ENCODE measurements at places on chromosomes 5 and 9.

DNA sequence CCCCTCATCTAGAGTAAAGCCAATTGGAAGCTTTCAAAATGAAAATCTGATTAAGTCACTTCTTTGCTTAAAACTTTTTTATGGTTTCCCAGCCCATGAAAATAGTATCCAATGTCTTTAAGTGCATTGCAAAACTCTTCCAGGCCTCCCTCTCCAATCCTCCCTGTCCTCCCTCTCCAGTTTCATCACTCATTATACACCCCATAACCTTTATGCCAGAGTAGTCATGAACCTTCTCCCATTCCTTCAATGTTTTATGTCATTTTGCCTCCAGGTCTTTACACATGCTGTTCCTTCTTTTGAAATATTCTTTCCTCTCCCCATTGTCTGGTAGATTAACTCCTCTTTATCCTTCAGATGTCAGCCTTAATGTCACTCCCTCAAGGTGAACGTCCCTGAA lies 8.1 kb upstream of the ZNF354A start:
- DNase-seq, result no peak

- DNase-seq, result no peak
Observed at GRCh38 chr5:135810188-135810943, 24.1 kb upstream of the SLC25A48 start.

DNA sequence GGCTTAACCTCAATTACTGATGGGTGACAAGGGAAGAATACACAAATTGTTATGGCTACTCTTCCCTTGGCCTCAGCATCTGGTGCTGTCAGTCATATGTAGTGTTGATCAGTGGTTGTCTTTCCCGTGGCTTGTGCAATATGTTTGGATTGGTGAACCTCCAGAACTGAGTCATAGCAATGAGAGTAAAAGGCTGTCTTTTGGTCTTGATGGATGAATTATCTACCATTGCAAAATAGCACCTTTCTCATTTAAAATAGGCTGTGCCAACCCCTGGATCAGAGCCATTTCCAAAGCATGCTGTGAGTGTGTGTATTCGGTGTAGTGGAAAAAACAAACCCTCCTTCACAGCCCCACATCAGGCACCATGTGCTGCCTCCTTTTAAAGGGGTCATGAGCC lies 14.6 kb upstream of the F2R start:
- DNase-seq, result no peak

- DNase-seq, result no peak
Observed at GRCh38 chr5:171351536-171352073, 36.0 kb upstream of the NPM1 start.

GRCh38 chr9:80552931-80553330 lies 981.2 kb downstream of the TLE4 start:
- peak; percentile 0 for DNase-seq

DNA sequence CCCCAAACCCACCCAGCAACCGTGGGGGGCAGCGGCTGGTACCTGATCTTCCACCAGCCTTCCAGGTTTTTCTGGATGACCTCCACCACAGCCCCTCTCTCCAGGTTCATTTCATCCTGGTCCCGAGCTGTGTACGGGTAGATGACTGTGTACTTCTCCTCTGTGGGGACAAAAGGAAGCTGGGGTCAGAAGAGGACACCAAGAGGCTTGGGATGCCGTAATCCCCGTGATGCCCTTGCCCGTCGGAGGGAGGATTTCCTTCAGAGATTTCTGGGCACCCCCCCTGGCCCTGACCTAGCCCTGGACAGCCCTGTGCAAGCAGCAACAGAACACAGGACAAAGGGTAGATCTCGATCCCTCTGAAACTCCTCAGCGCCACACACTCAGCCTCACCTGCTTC lies 70.3 kb upstream of the UBTD2 start:
- no peak for DNase-seq

DNA sequence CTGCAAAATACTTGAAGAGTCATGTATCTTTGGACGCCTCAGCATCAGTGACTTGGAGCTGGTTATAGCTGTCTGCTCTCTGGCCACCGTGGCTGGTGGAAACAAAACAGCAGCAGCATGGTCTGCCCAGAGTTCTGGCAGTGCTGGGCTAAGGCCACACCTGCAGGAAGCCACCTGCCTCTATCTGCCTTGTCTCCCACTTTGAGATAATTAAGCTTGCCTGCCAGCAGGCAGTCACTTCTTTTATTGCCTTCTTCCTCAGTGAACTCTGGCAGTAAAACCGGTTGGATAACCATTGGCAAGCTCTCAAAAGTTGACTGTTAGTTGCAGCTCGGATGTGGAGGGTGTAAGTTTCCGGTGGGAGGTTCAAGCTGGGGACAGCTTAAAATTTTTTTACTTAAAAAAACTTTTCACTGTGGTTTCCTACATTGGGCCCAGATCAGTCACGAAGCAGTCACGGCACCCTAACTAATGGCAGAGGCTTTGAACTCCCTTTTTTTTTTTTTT lies 4.9 kb downstream of the SMIM3 start:
- DNase-seq, result peak; percentile 65

GRCh38 chr9:35560625-35561337 lies 44.3 kb upstream of the TESK1 start:
- DNase-seq, result no peak

- DNase-seq, result no peak
Observed at GRCh38 chr9:17793713-17794622, 215.1 kb downstream of the SH3GL2 start.

GRCh38 chr5:79517601-79518000 lies 3.7 kb upstream of the HOMER1 start:
- no peak for DNase-seq

DNA sequence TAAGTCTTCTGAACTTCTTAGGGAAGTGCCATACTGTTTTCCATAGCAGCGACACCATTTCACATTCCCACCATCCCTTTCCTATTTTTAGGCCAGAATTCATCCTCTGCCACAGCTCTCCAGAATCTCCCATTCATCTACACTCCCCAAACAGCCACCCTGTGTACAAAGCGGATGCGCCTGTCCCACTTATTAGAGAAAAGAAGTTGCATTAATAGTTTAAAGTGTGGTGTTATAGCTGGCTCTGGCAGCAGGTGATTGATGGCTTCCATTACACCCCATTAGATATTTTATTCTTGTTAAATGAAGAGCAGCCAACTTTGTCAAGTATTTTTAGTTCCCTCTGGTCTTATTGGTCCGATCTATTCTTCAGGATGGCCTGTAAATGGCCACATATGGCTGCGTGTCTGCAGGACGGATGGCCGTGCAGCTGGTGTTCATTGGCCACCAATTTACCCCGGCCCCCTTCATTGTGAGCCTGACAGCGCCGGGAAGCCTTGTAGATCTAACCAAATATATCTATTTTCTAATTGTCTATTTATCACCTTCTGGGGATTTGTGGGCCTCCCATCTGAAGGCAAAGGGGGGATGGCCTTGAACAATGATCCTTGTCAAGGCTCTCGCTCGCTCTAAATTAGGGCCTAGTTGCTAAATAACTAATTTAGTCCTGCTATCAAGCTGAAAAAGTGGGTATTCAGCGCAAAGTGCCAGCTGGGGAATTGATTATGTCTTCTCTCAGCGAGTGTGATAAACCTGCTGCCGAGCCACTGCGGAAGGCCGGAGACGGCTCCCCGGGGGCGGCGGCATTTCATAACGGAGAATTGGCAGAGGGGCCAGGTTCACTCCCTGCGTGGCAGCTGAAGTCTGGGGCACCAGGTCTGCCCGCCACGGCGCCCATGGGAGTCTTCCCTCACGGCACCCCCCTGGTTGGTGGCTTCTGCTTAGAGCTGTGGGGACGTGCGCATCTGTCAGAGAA lies 141.1 kb downstream of the MELK start:
- no peak for DNase-seq

GRCh38 chr5:171157775-171158174 lies 151.3 kb upstream of the TLX3 start:
- DNase-seq, result no peak

- DNase-seq, result no peak
Observed at GRCh38 chr5:113375480-113376060, 59.2 kb downstream of the TSSK1B start.

- no peak for DNase-seq
Observed at GRCh38 chr9:94610181-94610606, 16.6 kb upstream of the FBP2 start.

- DNase-seq, result no peak
Observed at GRCh38 chr5:135489466-135490244, 37.5 kb upstream of the TIFAB start.

- DNase-seq, result no peak
Observed at GRCh38 chr9:89454498-89455355, 43.2 kb downstream of the SEMA4D start.

GRCh38 chr5:2905741-2906140 lies 154.3 kb upstream of the IRX2 start:
- DNase-seq, result no peak

DNA sequence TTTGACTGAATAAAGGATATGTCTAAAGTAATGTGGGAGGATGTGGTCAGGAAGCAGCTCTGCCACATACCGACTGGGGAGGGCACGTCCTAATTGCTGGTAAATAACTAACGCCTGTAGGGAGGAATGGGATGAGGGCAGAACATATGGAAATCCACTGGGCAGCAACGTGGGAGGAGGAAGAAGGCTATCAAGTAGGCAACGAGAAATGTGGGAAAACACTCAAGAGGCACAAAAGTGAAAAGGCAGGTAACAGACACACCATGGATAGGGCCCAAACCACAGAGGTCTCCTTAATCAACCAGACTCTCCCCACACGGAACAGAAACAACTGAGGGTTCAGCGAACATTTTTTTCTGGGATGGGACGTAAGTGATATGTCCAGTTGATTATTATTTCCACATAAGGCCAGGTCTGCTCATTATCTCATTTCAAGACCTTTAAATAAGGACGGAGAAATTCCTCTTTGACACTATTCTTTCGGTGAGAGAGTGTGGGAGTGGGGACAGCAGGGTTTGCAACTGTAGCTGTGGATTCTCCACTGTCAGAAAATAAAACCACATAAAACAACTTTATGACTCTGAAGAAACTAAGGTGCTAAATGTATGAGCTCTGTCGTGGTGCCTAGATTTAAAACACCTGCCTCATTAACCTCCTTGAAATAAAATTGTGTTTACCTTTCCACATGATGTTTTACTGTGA lies 17.0 kb downstream of the IARS1 start:
- no peak for DNase-seq

- DNase-seq, result no peak
Observed at GRCh38 chr5:4862500-4862899, 277.6 kb upstream of the ADAMTS16 start.

- no peak for DNase-seq
Observed at GRCh38 chr5:35417040-35417439, 186.8 kb upstream of the PRLR start.

DNA sequence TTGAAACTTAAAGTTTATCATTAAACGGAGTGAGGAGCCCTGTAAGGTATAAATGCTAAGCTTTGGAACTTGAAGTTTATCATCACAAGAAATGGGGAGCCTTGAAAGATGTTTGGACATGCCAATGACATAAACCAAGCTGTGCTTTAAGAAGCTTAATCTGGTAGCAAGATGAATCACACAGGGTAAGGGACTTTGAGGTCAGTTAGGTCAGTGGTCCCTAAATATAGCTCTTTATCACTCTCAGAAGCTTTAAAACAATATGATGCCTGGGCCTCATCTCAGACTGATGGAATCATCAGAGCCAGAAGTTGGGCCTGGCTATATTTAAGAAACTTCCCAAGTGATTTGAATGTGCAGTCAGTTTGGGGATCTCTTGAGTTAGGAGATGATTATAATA lies 85.7 kb downstream of the TNC start:
- DNase-seq, result no peak

DNA sequence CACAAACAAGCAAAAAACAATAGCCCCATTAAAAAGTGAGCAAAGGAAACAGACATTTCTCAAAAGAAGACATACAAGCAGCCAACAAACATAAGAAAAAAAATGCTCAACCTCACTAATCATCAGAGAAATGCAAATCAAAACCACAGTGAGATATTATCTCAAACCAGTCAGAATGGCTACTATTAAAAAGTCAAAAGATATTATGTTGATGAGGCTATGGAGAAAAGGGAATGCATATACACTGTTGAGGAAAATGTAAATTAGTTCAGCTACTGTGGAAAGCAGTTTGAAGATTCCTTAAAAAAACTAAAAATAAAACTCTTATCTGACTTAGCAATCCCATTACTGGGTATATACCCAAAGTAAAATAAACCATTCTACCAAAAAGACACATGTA lies 28.7 kb upstream of the BARX1 start:
- DNase-seq, result no peak

GRCh38 chr5:110752953-110753352 lies 14.1 kb downstream of the SLC25A46 start:
- no peak for DNase-seq

DNA sequence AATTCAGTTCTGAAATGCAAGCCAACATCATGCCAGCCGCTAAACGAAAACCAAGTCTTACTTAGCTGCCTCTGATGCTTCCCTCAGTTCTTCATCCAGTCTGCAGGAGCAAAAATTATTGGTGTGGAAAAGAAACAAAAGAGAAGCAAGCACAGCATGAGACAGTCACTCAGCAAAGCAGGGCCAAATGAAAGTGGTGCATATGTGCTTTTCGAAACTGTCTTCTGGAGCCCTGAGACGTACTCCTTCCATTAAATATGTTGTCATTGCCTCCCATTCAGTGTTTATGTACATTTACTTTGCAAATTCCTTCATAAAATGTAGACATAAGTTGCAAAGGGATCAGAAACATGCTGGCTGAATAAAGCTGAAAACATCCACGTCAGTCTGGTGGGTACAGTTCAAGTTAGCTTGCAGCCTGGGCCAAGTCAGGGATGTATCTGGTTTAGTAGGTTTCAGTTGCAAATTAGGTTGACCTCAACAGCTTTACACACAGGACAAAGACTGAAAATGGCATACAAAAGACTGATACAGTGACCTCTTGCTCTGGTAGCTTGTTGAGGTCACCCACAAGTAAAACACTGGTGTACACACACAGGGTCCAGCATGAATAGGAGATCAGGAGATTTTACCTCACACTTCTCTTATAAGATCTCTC lies 139.7 kb upstream of the PCA3 start:
- no peak for DNase-seq

- DNase-seq, result no peak
Observed at GRCh38 chr5:74798977-74799911, 32.2 kb downstream of the NSA2 start.

GRCh38 chr5:29960323-29960722 lies 1233.2 kb upstream of the CDH6 start:
- DNase-seq, result no peak

- no peak for DNase-seq
Observed at GRCh38 chr9:88372103-88372654, 16.1 kb upstream of the SPIN1 start.

- no peak for DNase-seq
Observed at GRCh38 chr9:129070696-129071525, 10.0 kb upstream of the DOLPP1 start.

DNA sequence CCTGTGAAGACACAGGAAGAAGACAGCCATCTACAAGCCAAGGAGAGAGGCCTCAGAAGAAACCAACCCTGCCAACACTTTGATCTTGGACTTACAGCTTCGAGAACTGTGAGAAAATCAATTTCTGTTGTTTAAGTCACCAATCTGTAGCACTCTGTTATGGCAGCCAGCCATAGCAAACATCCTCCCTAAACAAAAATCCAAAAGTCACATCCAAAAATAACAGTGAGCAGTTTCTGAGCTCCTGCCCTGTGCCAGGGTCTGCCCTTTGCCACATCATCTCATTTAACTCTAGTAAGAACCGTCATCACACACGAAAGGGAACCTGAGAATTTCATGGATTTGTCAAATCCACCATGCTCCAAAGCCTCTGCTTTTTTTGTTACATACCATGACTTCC lies 118.8 kb downstream of the TRIM36 start:
- DNase-seq, result no peak

GRCh38 chr5:135707302-135707701 lies 127.2 kb upstream of the SLC25A48 start:
- no peak for DNase-seq

- no peak for DNase-seq
Observed at GRCh38 chr5:116865651-116866050, 291.0 kb upstream of the SEMA6A start.

- no peak for DNase-seq
Observed at GRCh38 chr5:164422400-164422799, 917.0 kb downstream of the MAT2B start.
